ENCODE measurements at places on chromosomes 7 and 10. TPM values are rescaled to one million over a fixed set of nuclear protein-coding genes. Genes with fewer than 3 reads are reported as not detected.

GRCh38 chr7:35749556-35749955 lies 51.3 kb upstream of the SEPTIN7 start:
- no peak for DNase-seq

DNA sequence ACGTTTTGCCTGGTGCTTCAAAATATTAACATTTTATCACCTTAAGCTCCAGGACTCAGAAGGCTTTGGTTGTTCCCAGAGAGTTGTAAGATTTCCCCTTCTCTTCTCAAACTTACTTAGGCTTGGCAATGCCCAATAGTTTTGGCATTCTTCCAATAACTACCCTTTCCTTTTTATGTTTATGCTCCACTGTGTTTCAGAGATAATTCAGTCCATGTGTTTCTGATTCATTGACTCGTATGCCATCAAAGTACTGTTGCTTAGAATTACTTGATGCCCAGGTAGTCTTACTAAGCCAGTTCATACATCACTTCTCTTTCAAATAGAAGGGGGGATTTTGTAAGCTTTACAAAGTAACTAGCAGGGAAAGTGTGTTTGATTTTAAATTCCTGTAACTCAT lies 66.6 kb downstream of the AGMO start:
- no peak for DNase-seq

Gene POLR2J2
- total RNA-seq: 3.1 TPM

GRCh38 chr7:69657985-69658384 lies 59.7 kb downstream of the AUTS2 start:
- no peak for DNase-seq

Gene PHKG1
- total RNA-seq: not detected

Gene TMEM184A
- 1.8 TPM for total RNA-seq

GRCh38 chr10:21257191-21257590 lies 268.3 kb downstream of the SKIDA1 start:
- no peak for DNase-seq

Gene CALHM3
- total RNA-seq: not detected

DNA sequence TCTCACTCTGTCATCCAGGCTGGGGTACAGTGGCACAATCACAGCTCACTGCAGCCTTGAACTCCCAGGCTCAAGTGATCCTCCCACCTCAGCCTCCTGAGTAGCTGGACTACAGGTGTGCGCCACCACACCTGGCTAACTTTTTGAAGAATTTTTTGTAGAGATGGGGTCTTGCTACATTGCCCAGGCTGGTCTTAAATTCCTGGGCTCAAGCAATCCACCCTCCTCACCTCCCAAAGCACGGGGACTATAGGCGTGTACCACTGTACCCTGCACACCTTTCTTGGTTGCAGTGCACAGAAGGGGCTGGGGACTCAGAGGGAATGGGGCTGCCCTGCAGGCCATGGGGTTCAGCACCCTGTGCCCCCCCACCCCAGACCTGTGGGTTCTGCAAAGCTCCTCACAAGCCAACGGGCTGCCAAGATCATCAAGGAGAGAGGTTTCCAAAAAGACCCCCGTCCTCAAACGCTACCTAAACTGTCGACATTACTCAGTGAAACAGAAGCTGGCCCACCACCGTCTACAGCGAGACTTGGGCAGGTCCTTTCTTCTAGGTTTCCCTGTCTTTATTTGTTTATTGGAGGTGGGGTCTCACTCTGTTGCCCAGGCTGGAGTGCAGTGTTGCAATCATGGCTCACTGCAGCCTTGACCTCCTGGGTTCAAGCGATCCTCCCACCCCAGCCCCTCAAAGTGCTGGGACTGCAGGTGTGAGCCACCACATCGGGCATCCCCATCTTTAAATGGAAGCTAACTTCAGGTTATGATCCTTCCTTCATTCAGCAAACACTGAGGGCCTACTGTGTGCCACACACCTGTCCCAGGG lies 26.6 kb upstream of the ELFN1 start:
- DNase-seq: no peak

DNA sequence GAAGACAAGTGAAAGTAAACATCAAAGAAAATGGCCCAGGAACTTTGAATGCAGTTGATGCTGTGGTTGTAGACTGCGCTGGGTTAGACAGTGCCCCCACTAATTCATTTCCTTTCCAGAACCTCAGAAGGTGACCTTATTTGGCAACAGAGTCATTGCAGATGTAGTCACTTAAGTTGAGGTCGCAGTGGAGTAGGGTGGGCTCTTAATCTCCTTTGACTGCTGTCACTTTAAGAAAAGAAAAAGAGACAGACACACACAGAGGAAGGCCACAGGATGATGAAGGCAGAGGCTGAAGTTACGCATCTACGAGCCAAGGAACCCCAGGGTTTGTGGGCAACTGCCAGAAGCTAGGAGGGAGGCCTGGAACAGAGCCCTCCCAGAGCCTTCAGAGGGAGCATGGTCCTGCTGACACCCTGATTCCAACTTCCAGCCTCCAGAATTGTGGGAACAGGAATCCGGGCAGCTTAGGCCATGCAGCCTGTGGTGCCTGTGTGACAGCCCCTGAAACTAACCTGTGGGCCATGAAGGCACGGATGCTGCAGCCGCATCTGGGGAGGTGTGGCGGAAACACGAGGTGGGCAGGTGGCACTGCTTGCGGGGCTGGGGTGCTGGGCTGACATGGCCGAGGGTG lies 107.6 kb downstream of the PRKAG2 start:
- no peak for DNase-seq

- no peak for DNase-seq
Measured at GRCh38 chr10:11612021-11613001, 861 bp upstream of the USP6NL start.

DNA sequence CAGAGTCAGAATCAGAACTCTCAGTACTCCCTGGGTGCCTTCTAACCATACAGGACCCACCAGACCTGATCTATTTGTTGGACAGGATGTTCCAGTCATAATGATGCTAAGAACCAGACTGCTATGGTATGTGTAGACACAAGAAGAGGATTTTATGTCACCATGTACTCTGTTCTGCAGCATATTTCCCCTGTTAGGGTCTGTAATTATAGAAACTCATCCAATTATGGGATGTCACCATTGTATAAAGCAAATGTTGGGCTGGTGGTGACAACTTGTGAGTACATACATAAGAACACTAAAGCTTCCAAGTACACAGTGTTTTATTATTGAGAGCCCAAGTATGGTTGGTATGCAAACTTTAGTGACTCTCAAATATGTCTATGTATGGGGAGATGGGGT lies 67.1 kb upstream of the AGBL3 start:
- no peak for DNase-seq

DNA sequence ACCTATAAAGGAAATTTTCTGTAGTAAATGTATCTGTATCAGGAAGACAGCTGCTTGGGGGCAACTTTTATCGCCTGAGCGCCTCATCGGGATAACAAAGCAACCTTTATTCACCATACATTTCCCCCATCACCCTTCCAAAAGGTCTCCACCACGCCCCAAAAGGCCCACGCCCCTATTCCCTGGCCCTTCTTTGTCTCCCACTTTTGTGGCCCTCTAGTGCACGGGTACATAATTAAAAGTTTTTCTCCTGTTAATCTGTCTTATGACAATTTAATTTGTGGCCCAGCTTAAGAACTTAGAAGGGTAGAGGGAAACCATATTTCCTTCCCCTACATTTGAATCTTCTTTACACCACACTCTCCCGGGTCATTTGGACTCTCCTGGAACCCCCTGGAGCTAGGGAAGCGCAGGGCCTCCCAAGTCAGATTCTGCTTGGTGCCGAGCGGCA lies 625 bp downstream of the RP9 start:
- DNase-seq: peak; percentile 36

GRCh38 chr7:32047075-32047474 lies 23.1 kb downstream of the PDE1C start:
- no peak for DNase-seq

DNA sequence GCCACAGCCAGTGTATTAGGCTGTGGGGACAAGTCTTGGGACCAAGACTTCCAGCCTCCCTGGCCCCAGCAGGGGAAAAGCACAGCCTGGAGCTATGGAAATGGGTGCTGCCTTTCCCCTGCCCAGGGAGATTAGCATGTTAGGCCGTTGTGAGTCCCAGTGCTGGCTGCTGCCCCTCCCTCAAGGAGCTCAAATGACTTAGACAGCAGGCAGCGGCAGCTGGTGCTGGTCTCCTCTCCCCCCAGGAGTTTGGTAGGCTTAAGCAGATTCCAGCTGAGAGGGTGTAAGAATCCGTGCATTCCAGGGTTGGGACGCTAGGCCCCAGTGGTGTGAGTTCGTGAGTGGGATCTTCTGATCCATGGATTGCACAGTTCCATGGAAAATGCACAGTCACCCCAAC lies 301.5 kb upstream of the PHF14 start:
- DNase-seq: no peak

DNA sequence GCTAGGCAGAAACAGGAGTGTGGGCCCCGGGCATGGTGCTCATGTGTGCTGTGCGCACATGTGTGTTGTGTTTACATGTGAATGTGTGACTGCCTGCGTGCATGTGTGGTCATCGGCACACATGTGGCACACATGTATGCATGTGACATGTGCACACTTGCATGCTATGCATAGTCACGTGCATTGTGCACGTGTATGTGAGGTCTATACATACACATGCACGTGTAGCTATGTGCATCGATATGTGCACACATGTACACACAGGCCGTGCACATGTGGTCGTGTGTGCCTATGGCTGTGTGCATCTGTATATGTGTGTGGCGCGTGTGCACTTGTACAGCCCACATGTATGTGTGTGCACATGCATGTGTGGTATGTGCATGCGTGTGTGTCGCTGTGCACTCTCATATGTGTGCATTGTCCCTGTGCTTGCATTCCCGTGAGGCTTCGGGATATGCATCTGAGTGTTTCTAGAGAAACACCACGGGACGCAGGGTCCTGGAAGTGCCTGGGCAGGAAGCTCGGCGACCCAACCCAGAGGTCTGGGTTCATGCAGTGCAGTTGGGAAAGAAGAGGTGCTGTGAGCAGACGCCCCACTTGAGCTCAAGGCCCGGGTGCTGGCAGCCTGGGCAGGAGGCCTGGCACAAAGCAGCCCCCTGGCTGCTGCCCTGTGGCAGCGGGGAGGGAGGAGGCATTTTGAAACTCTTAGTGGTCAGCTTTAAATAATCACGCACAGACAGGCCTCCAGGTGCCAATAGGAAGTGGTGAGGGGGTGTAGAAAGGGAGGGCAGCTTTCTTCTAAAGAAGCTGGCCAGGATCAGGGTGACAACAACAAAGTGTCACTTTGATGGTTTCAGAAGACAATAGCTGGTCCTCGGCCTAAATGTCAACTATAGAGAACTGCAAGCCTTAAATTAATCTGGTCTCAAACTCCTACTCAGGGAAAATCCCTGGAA lies 410.0 kb upstream of the MGMT start:
- DNase-seq: no peak

DNA sequence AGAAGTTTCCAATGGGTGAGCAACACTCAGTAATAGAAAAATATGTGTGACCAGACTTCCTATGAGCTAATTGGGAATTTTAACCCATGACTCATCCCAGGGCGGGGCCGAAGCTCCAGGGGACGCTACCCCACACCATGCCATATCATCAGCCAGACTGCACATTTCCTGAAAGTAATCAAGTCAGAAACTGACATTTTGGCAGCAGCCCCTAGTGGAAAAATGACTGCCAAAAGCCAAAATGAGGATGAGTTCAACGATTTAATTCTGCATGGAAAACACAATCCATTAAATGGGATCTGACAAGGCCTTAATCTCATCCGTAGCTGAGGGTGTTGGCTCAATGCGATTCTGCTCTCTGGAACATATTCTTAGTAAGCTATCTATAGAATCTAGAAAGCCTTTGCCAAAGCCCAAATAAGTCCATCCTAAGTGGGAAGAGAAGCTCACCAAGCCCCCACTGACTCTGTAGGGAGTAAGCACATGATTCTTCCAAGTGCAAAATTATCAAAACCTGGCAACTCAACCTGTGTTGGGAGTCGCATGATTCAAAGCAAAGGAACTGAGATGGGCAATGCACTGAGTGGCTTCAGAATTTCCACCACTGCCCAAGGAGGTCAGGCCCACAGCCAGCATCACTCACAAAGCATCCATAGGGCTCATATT lies 93.1 kb upstream of the PDE1C start:
- peak; percentile 96 for DNase-seq

- DNase-seq: peak; percentile 88
Measured at GRCh38 chr10:132447446-132448247, 50.6 kb downstream of the PWWP2B start.

DNA sequence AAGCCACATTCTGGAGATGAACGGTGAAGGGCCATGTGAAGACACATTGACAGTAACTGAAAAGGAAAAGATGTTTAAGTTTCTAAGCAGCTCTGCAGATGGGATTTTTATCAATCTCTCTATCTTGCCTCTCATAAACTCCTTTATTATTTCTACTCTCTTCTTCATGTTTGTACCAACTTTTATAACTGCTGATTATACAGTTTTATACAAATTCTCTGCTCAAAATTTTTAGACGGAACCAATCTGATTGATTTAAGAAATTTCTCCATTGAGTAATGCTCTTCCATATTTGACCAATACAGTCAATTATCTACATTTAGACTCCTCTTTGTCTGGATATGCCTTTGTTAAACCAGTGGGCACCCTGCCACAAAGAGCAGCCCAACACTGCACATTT lies 31.7 kb downstream of the TFPI2 start:
- no peak for DNase-seq

GRCh38 chr10:12658526-12658925 lies 309.2 kb downstream of the CAMK1D start:
- DNase-seq: no peak

DNA sequence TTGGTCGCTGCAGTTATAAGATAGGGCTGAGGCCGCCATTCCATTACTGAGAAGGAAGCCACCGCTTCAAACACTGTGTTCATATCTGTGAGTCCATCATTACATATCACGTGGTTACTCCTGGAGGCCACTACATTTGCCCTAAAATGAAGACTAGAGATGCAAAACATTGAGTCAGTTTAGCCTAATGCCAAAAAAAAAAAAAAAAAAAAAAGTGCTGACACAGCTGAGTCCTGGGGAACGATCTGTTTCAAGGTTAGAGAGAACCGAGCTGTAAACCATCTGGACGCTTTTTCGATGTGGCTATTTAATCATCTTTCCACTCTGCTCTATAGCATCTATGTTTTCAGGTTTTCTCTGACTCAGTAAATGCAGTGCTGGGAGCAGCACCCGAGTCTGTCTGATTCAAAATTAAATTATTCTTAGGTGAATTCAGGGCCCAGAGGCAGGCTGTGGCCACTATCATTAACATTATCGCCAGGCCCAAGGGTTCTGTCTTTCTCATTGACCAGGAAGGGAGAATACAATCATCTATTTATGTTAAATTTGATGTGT lies 449.1 kb downstream of the PAXIP1 start:
- DNase-seq: no peak

DNA sequence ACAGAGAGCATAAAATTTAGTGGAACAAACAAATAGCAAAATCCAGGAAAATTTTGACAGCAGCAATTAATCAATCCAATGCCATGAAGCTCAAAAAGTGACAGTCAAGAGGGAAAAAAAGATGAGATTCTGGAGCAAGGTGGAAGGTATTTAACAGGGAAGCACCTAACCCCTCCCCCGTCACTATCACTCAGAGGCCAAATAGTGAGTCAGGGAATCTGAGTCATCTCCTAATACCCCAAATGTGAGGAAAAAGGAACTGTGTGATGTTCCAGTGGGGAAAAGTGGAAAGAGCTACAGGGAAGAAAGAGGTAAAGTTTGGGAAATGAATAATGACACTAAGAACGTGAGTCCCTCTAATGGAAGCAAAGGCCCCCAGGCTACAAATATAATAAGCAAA lies 113.2 kb upstream of the PHF14 start:
- DNase-seq: no peak

Gene TSPAN33
- 6.5 TPM for total RNA-seq

Gene ECHDC3
- 1.9 TPM for total RNA-seq

Data from astrocyte (in vitro differentiated cells and primary cell).